Head of caudate nucleus (tissue), 42 donors: ENCODE measurements at places on chromosomes 4 and X.

DNA sequence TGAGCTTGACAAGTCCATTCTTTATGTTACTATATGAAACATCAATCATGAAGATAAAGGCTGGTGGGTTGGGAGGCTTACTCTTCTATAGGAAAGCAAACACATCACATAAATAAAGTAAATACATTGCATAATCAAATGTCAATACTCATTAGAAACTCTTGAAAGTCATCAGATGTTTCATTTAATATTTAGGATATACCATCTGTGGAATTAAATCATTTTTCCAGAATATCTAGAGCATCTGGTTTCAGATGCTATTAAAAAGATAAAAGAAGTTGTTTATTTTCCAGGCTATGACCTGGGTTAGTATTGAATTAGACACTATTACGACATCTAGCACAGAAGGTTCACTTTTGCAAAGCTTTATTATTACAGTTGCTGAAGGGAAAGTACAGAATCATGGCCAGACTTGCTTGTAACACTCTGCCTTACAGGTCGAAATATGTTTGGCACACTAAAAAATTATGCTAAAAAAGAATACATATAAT is 72.6 kb downstream of the METTL14 start:
- DNase-seq = no peak

- peak; percentile 21 for DNase-seq
Observed at GRCh38 chrX:43882294-43882681, at the start of gene MAOB. TSS of gene MAOB (minus strand) at chrX:43882450. CDS start at chrX:43882299, 151 bp downstream.

- no peak for DNase-seq
Observed at GRCh38 chrX:112851806-112852205, 11.2 kb upstream of the AMOT start.

GRCh38 chrX:74434336-74434735 is 13.0 kb downstream of the SLC16A2 start:
- no peak for DNase-seq

GRCh38 chrX:45140812-45141211 is 59.9 kb downstream of the DIPK2B start:
- no peak for DNase-seq

- DNase-seq = no peak
Observed at GRCh38 chrX:36861601-36862000, 146.6 kb upstream of the FAM47C start.

DNA sequence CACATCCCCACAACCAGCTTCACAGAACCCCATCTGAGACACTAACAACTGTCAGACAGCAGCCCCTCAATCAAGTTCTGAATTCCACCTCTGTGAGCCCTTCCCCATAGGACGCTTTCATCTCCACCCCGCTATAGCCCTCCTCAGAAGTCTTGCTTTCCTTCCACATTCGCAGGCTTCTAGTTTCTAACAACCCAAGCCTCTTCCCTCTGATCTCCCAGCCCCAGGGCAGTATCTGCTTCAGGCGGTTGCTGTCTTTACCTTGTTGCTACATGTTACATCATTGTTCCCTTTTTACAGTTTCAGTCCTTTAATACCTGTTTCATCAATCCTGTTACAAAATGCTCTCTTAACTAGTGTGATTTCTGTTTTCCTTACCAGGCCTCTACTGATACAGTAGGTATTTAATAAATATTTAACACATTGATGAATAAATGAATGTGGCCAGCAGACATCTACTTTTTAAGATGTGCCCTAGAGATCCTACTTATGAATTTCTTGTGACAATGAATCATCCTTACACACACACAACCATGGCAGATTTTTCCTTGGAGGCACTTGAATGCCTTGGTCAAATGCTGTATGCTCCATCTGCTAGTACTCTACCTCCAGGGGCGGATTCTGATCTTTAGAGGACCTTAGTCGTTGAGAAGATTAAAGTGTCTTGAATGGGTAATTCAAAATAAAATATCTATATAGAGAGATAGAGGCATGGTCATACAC is 164.7 kb upstream of the SLIT2 start:
- DNase-seq = no peak
